Activated effector memory CD4-positive, alpha-beta T cell treated with Interleukin-2 at 50 U/mL for 16 hours (primary cell): ENCODE measurements at places on chromosomes 4 and X.

DNA sequence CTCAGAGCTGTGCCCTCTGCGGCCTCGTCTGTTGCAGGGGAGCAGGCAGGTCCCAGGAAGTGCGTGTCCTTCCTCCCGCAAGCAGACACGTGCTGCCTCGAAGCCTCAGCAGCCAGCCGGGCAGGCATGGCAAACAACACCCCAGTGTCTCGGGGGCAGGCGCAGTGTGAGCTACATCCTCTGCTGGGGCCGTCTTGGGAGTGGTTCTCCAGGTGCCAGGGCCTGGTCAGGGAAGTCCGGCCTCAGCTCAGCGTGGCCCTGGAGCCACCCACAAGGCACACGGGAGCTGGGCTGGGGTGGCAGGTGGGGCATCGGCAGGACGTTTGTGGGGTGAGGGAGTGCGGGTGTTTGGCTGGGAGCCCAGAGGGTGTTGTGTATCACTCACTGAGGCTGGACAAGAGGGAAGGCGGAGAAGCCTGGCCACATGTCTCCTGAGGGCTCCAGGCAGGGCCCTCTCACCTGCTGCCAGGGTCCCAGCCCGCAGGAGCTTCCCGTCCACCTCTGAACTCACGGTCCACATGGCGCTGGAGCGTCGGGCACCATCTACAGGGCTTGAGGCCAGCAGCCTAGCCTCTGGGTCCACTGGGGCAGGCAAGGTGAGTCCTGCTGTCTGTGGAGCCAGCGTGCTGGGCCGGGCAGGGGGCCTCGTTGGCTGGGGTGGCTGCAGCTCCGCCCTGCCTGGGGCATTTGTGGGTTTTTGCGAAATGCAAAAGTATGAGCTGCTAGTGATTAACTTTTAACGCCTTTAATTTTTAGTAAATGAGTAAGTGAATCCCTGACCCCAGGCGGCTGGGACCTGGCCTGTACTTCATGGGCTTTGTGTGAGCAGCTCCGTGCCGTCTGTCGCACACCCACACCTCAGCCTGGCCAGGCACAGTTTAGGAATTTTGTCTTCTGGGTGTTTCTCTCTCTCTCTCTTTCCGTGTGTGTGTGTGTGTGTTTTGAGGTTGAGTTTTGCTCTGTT, 17.3 kb upstream of the UVSSA start:
- DNase-seq = peak; percentile 25

GRCh38 chrX:134161162-134161561, 75.8 kb upstream of the CCDC160 start:
- DNase-seq = no peak

DNA sequence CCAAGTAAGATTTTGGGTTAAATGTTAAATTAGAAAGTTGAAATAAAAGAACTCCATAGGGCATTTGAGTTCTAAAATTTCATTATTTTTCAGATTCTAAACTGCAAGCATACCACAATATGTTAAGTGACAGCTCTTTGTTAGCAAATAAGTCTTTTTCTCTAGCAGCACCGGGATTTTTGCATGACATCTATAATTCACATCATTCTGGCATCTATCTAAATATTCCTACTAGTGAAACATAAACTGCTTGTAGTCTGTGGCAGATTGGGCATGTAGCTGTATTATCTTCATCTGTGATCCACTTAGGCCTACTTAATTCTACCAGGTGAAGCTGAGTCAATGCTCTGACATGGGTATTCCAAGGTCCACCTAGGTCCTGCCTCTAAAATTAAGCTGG, 32.1 kb upstream of the KLHL13 start:
- DNase-seq = no peak

DNA sequence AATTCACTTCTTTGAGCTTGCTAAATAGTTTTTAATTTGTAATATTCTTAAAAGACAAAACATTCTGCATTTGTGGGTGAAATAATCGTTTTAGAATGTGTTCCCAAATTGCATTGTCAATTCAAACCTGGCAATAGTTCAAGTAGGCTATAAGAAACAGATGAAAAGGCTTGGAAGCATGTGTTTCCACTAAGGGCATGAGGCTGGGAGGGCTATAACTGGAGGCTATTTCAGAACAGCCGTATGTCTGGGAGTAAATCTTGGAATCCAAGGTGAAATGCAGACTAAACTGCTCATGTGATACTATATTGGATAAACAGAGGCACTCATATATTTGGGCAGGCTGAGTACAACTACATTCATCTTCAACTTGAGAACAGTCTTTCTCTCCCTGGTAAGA, 117.4 kb upstream of the GRPR start:
- no peak for DNase-seq

GRCh38 chr4:126265888-126266287, 951.1 kb downstream of the FAT4 start:
- DNase-seq = no peak

GRCh38 chr4:147578051-147578476, 39.1 kb upstream of the TMEM184C start:
- no peak for DNase-seq

DNA sequence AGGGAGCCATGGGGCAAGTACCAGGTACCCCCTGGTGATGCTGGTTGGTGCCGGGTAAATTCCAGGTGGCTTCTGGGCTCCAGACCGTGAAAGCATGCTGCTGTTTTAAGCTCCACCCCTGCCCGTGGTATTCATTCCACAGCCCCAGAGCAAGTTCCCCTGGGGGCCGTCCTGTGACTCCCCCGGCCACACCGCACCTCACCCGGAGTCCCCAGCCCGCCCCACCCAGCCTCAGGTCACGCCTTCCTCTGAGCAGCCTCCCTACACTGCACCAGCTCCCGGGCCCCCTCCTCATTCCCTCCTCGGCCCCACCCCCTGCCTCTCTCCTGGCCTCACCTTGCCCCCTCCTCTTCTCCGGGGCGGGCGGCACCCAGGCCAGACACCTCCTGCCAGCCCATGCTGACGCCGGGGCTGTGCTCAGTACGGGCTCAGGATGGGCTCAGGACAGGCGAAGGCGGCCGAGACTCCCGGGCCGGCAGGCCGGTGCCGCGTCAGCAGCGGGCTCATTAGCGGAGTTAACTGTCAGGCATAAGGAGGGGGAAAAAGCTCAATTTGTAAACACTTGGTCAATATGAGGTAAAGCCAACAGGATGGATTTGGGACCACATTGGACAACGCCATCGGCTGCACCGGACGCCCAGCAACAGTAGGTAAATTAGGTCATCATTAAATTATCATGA, 127.4 kb downstream of the FAM53A start:
- no peak for DNase-seq

DNA sequence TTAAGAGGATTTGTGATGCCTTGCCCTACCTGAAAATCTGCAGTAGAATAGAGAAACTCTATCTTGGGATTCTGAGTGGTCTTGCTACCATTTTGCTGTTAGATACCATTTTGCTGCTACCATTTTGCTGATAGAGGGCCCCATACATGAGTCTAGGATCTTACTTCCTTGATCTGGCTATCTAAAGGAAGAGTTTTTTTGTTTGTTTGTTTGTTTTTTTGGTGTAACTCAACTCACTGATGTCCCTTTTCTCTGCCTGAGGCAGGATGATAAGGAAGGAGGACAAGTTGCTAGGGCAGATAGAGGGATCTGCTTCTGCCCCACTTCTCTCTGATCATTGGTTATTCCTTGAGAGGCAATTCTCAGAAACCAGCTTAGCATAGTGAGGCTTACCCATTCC, 31.0 kb downstream of the XK start:
- DNase-seq = no peak

- no peak for DNase-seq
Observed at GRCh38 chr4:139743027-139743426, 77.4 kb downstream of the MGST2 start.

- no peak for DNase-seq
Observed at GRCh38 chrX:71547339-71547738, 14.4 kb downstream of the OGT start.

DNA sequence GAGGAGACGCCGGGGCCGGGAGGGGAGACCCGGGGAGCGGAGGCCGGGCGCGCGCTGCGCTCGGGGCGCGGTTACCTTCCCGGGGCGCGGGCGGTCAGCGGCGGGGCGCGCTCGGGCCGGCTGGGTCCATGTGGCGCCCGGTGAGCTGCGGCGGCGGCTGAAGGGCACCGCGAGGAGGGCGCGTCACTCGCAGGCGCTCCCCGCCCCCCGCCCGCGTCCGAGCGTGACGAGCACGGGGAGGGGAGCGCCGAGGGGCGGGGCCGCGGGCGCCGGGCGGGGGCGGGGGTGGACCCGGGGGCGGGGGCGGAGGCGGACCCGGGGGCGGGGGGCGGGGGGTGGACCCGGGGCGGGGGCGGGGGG, at the start of gene CPLX1:
Gene CPLX1 (minus strand): TSS at position 159 of the 360 bp plus-strand sequence. CDS start 1,607 bp downstream, outside the sequence.
- no peak for DNase-seq

GRCh38 chrX:25442499-25442898, 426.7 kb upstream of the ARX start:
- DNase-seq = no peak

DNA sequence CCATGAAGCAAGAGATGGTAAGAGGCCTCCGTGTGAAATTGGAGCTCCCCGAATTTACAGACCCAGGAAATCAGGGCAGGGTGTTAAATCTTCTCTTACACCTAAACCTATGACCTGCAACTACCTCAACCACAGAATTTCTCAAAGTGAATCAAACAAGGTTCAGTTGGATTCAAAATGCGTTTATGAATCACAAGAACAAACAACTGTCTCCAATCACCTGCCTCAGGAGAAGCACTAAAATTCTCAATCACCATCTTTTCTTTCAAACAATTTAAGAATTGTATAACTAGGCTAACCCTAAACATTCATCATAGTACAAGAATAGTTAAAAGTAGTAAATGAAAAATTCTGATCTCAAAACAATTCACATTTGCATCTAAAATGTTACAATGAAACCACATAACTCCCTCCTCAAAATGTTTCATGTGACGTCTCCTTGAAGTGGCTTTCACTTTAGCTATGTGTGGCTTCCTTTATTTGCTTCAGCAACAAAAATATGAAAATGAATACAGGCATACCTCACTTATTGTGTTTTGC, 19.2 kb downstream of the PPP3CA start:
- no peak for DNase-seq

GRCh38 chrX:41085878-41086626, 807 bp downstream of the USP9X start:
- peak; percentile 20 for DNase-seq

DNA sequence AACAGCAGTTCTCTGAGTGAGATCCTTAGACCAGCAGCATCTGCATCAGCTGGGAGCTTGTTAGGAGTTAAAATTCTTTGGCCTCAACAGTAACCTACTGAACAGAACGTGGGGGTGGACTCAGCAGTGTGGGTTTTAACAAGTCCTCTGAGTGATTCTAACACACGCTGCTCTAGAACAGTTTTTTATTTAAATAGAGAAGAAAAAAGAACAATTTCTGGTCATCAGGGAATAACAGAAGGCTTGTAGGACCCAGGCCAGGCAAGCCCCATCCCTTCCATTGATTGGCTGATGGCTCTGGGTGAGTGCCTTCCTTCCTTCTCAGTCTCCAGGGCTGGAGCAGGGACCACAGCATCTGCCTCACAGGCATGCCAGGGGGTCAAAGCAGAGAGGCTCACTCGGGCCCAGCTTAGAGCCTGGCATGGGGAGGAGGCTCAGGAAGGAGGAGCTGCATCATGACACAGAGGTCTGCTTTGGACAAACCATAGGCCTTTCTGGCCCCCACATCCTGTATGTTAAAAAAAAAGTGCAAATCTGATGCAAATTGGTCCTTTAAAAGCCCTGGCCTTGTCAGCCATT, 56.7 kb downstream of the JAKMIP1 start:
- no peak for DNase-seq

DNA sequence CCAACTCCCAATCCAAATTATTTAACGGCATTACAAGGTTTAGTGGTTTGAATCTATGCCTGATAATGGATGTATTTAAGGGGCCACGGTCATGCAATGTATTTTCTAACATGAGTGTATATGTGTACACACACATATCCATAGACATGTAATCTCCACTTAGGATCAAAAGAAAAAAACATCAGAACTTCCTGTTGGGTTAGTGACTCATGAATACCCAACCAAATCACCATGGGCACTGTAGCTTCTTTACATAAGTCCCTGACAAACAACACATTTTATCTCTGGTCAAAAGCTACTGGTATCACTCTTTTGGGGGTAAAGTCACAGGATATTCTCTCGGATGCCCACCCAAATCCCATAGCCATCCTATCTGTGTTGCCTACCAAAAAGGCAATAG, 36.5 kb upstream of the TFDP3 start:
- DNase-seq = no peak

- no peak for DNase-seq
Observed at GRCh38 chr4:101973361-101973760, 182.8 kb downstream of the BANK1 start.

DNA sequence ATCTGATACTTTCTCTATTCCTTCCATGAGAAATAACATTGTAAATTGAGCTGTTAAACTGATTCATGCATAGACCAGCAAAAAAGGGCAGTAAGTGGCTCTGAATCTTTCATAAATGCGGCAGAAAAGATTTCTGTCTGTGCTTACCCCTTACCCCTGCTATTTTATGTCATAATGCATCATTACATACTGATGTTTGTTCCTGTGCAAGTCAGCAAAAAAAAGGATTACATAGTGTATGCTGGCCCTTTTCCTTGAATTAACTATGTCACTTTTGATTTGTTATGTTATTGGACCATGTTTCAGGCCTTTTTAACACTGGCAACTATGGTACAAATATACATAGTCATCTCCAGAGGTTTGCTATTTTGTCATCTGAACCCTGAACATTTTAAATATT, 2159.7 kb downstream of the PCDH7 start:
- DNase-seq = no peak

- DNase-seq = no peak
Observed at GRCh38 chr4:7419961-7420660, 14.6 kb downstream of the PSAPL1 start.

GRCh38 chr4:138765442-138765841, 250.1 kb upstream of the NOCT start:
- no peak for DNase-seq

GRCh38 chrX:10893976-10894375, 217.2 kb upstream of the HCCS start:
- DNase-seq = no peak

DNA sequence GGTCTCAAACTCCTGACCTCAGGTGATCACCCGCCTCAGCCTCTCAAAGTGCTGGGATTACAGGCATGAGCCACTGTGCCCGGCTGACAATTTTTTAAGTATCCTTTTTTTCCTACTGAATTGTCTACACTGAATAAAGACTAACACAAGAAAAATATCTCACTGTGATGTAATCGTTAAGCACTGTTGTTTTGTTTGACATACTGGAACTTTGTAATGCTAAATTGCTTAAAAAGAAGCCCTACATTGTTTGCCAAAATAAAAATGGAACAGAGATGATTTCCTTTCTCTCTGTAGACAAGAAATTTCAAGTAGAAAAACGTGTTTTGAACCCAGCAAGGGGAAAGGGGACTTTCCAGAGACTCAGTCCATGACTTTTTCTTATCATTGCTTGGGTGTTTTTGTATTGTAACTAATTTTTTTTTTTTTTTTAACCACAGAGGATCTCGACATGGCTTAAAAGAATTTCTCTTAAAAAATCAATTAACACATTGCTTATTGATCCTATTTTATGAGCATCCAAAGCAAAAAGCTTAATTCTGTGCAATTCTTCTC, 74.9 kb downstream of the TMEM156 start:
- DNase-seq = no peak
